ENCODE measurements at places on chromosomes 12 and 14.

DNA sequence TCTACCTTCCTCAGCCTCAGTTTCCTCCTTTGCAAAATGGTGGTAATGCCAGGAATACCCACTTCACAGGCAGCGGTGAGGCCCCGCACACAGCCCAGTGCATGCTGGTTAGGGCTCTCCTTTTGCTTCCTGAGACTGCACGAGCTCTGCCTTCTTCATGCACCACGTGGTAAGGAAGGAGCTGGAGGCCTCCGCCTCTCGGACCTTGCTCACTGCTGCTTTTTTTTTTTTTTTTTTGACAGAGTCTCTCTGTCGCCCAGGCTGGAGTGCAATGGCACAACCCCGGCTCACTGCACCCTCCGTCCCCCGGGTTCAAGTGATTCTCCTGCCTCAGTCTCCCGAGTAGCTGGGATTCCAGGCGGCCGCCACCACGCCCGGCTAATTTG lies 18.1 kb downstream of the TAMALIN start:
- DNase-seq: no peak

DNA sequence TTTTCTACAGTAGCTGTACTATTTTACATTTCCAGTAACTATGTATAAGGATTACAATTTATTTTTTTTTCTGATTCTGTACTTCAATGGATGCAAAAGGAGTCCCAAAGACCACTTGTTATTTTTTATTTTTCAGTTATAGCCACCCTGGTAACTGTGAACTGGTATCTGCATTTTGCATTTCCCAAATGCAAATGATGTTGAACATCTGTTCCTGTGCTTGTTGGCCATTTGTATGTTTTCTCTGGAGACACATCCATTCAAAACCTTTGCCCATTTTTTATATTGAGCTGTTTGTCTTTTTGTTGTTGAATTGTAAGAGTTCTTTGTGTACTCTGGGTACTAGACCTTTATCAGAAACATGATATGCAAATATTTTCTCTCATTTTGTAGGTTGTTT lies 485.6 kb downstream of the LRIG3 start:
- DNase-seq: no peak

- no peak for DNase-seq
Observed at GRCh38 chr14:28876572-28876945, 110.0 kb downstream of the FOXG1 start.

GRCh38 chr12:40010899-40011774 lies 94.7 kb downstream of the SLC2A13 start:
- no peak for DNase-seq

DNA sequence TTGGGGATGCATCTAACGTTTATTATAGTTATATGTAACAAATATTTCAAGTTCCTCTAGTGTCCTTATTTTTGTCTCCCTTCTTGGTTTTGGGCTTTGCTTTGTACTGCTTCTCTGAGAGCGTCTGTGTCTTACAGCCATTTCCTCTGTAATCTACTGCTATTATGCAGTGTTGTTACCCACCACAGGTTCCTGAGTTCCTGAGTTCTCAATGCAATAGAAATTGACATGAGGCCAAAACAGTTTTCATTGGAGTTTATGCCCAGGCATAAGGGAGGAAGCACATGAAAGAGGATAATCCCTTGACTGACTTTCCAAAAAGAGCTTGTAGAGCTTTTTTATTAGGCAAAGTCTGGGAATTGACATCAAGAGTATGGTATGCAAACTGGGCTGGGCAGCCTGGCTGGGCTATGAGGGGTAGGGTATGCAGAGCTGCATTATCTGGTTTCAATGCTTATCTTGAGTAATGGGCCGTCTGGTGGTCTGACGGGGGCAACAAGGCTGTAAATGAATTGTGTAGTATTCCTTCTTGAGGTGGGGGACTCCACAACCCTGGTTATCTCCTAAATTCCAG lies 722.5 kb upstream of the ATXN7L3B start:
- no peak for DNase-seq

DNA sequence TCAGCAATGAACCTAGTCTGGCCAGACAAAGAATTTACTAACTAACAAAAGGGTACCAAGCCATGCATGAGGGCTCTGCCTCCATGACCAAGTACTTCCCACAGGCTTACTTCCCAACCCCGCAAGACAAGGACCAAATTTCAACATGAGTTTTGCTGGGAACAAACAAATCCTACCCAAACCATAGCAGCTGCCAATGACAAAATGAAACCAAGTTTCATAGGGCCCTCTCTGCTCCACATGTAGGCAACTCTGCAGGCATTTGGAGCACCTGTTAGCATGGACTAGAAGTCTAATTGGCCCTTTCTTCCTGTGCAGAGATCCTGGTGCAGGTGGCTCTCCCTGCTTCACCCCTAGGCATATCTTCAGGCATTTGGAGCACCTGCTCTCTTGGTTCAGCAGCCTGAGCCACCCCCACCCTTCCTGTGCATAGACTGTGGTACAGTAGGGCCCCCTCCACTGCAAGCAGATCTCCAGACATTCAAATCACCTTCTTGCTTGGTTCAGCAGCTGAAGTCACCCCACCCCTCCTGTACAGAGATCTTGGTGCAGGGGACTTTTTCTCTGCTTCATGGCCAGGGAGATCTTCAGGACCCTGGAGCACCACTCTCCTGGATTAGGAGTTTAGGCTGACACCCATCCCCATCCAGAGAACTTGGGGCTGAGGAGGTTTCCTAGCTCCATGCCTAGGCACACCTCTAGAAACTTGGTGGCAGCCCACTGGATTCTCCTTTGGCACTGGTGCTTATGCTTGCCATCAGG lies 308.7 kb downstream of the RPAP3 start:
- DNase-seq: no peak

DNA sequence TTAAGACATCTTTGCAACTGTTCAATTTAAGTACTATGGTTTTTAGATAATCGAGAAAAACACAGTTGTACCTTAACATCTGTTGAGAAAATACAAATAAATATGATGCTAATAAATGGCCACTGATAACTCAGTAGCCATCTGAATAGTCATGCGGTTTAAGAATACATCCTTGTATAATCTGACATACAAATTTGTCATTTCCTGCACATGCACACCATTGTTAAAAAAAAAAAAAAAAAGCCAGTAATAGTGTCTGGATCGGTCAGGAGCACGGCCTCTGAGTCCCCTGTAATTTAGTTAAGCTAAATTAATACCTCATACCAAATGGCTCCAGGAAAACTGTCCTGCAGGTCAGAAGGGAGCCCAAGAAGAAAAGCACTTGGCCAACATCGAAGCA lies 16.8 kb downstream of the RFC5 start:
- DNase-seq: no peak

DNA sequence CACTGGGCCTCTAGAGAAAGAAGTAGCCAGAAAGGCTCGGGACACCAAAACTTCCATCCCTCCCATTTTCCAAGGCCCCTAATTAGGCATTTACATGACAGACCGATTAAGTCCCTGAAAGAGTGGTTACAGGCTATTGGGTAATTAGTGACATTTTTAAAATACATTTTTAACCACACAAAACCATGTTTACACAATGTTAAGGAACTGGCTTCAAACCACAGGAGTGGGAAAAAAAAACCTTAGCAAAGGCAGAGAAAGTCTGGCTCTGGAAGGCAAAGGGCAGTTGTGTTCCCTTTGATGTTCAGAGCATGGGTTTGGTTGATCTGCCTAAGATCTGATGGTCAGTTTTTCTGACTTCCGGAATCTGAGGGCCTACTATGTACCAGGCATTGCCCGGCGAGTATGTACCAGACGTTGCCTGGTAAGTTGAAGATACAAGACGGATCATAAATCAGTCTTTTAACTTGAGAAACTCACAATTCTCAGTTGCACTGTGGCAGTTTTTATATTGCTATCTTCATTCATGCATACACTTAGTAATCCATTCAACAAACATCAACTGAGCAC lies 576.5 kb downstream of the MED13L start:
- no peak for DNase-seq

DNA sequence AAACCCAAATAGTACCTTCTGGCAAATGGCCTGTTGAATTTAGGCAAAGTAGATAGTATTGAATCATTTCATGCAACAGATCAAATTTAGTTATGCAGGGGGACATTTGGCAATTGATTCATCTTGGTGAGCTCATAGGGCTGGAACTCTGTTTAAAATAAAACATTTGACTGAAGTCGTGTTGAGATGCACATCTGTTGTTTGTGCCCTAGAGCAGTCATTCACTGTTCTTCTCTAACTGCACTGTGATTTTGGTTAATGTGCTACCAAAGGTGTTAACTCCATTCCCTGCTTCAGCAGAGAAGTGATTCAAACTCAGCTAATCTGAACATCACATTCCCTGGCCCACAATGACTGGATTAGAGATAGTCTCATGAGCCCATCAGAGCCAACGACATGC lies 44.0 kb upstream of the CSRP2 start:
- no peak for DNase-seq

GRCh38 chr12:67649570-67650387 lies 1.2 kb downstream of the DYRK2 start:
- DNase-seq: peak; percentile 41

DNA sequence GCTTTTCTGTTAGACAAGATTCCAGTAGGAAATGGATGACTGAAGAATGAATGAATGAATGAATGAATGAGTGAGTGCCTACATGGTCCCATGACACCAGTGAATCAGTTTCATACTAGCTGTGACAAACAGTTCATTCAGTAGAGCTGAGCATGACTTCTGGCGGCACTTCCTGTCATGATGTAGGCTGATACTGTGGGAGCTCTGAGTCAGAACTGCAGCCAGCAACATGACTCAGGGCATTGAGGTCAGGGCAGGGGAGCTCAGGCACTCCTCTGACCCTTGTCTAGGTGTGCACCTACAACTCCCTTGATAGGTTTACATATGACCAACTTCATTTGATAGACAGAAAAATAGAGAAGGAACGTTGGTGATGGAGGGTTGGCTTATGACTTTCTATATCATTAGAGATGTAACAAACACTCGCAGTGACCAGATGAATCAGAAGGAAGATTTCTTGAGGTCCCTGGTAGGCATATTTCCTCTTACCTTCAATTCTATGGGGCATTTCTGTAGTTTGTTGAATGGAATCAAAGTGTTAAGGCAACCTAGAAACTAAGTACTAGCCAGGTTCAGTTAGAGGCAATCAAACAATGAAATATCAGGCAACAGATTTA lies 139.3 kb upstream of the ARHGAP5 start:
- DNase-seq: peak; percentile 26

- no peak for DNase-seq
Observed at GRCh38 chr12:50951112-50951511, 1.2 kb upstream of the HIGD1C start.

DNA sequence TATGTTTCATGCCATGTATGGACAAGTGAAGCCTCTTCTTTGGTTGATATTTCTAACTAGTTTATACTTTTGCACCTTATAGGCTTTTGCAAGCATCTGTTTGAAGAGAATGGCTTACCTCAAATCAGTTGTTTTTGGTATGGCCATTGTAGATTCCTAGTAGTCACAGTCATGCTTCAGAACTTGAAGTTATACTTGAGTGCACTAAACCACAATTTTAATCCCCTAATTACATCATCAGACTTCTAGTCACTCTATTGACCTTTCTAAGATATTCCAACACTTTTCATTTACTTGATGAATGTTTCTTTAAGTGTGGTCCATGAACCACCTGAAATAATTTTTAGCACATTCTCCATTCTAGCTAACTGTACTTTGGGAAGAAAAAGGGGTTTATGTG lies 18.6 kb upstream of the KLRB1 start:
- DNase-seq: no peak

GRCh38 chr14:31060253-31060875 lies 34.2 kb upstream of the STRN3 start:
- no peak for DNase-seq

DNA sequence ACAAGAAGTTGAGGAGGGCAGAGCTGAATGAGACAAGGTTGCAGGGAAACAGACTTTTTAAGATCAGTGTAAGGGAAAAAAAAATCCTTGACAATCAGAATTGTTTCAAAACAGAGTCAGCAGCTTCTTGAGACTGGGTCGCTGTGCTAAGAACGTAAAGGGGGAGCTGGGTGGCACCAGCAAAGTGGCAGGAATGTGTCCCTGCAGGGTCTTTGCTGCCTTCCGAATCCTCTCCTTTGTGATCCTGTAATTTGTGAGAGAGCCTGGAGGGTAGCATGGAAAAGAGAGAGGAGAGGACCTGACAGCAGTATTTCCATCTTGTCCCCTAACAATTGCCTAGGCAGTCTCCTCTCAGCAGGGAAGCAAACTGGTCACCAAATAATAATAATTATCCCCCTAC lies 472.8 kb downstream of the RGS6 start:
- no peak for DNase-seq

DNA sequence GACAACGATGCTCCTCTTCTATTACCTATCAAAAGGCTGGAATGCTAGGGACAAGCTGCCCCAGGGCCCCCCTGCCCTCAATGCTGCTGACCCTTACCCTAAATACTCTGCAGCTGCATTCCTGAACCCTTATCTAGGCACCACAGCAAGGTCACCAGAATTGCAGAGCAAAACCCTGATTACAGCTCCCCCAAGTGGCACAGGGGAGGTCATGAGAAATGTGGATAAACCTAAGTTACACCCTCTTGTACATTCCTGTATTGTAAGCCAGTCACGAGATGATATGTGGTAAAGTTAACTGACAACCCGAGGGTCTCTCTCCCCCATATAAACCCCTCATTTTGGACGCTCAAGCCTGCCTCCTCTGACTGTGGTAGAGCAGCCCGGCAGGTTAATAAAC lies 411.8 kb upstream of the STXBP6 start:
- no peak for DNase-seq

DNA sequence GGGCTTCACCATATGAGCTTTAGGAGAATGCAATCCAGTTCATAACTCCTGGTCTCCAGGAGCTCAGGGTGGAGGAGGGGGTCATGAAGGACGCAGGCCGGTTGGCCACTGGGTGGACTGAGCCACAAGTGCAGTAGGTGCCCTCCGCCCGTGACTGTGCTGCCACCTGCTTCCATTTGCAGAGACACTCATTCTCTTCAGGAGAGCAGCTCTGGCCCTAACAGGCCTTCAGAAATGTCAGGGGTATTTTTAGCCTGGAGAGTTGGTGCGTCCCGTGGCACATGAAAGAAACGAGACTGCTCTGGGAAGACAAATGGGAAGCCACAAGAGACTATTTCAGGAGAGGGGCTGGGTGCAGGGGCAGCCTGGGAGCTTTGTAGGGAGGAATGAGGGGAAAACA lies 74.6 kb upstream of the MYL2 start:
- peak; percentile 36 for DNase-seq

DNA sequence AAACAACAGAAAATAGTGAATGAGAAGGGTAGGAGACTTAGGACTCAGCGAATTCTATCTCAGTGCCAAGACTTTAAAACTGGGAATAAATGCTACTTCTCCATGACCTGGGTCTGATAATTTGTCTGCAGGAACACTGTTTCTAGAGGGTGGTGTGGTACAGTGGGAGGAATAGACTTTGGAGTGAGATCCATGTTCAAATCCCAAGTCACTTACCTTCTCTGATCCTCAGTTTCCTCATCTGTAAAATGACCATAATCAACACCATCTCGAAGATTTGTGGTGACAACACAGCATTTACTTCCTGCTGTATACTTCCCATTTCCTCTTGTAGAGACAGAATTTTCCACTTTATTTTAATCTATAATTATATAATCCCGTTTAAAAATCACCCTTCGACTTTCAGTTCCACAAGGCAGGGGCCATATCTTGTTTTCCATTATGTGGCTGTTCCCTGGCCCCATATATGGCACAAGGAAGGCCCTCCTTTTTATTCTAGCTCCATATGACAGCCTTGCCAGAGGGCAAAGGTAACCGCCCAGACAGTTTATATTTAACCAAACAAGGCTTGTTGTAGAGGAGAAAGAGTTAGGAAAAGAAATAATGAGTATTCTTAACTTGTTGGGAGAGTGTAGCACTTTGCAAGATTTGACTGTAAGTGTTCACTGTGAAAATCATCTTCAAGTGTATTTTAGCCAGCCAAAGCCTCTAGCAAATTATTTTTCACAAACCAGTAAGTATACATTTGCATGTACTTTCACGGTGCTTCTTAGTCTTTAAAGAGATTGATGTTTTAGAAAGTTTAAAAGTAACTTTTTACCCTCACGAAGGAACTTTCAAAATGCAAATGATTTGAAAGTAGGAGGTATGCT lies 243.1 kb downstream of the AKAP6 start:
- no peak for DNase-seq

Measured in left ventricle myocardium inferior (tissue), 1 donor.